ENCODE measurements at places on chromosomes 6 and 20.

DNA sequence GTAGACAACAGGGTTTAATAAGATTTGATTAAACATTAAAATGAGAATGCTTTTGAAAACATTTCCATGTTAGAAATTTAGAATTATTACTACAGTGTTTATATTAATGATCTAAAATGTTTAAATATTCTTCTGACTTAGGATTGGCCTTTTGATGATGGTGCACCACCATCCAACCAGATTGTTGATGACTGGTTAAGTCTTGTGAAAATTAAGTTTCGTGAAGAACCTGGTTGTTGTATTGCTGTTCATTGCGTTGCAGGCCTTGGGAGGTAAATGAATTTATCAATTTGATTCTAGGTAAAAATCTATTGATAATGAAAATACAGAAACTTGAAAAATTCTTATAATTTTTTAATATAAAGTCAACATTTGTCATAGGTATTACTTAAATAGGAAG, 6.5 kb downstream of the LOC128125822 start:
- DNase-seq: no peak

DNA sequence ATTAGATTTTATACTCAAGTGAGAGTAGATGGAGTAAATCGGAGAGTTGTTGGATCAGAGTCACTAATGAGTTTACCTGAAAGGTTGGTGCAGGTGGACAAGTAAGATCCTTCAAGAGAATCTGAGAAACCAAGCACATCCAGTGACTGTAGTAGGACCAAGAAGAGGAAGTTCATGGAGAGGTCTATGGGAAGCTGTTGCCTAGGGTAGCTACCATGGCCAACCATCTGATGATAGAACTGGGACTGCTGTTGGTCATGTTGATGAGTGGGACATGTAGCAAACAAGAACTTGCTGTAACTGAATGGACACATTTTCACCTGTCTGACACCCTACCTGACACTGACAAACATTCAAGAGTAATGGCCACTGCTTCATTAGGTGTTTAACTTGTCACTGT, 11.3 kb upstream of the ADGB start:
- no peak for DNase-seq

DNA sequence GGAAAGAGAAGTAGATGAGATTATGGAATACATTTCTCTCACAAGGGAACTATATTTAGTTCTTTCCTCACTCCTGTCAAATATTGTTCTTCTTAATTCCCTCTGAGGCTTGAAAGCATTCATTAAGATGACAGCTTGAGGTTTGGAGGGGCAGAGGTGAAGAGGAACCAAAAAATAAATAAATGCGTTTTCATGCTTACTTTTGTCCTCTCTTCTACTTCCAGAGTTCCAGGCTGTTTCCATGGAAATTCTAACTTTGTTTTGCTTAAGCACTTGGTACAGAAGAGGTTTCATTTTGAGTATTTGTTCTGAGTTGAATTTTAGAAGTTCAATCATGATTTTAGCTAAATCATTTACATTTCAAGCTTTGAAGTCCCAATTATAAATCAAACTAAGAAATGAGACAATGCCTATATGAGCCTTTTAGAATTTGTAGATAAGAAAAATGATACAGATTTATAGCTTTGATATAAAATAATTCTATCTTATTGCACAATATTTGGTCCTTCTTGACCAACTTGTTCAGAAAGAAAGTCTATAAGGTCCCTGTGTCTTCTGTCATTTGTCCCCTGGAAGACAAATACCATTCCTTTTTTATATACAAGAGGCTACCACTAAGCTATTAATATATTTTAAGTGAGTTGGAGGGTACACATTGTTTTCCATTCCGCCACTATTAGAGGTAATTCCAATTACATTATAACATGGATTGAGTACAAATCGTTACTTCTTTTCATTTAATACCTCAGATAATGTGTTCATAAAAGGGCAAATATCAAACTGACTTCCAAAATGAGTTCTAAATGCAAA, 16.3 kb downstream of the RBM24 start:
- DNase-seq: no peak

DNA sequence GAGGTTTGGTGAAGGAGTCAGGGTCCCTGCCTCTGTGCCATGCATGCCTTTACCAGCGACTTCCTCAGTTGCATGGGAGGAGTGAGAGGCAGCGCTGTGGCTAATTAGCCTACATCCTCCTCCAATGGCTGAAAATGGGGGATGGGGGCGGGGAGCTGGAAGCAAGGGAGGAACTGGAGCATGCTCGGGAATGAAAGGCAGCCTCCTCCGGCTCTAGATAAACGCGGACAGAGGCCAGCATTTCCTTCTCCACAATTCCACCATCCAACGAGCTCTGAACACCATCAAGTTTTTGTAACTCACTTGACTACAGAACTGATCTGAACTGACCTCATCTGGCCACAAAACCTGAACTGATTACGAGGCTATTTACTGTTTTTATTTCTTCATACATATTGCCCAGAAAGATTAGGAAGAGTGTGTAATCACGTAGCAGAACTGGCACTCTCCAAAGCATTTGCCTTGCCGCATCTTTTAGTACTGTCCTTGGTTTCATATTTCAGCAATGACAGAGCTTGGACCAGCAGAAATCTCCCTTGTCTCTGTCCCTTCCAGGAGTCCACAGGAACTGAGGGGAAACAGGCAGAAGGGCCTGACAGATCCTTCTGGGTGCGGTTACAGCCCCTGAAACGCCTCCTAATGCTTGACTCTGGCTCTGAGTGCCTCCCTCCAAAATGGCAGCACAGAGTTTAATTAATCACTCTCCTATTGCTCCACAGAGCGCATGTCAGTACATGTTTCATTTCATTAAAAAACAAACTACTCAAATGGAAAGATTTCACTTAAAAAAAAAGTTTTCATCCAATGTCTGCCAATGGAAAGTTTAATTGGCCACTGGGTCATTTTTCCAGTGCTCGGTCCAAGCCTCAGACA, 58.2 kb upstream of the TRAF3IP2 start:
- DNase-seq: no peak

DNA sequence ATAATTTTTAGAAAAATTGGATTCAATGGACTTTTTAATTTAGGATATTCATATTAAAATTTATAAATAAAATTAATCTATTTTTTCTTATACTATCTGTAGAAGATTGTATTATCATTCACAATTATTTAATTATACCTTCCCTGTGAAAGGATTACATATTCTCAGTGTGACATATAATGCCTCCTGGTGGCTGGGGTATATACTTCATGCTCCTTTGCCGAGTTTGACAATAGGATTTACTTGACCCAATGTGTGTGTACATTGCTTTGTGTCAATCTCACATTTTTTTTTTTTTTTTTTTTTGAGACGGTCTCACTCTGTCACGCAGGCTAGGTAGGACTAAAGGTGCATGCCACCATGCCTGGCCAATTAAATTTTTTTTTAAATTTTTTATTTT, 230.0 kb upstream of the CHD6 start:
- DNase-seq: no peak

- no peak for DNase-seq
Measured at GRCh38 chr20:23320317-23320716, 30.3 kb upstream of the NXT1 start.

- DNase-seq: no peak
Measured at GRCh38 chr6:127737768-127738167, 160.8 kb downstream of the C6orf58 start.

DNA sequence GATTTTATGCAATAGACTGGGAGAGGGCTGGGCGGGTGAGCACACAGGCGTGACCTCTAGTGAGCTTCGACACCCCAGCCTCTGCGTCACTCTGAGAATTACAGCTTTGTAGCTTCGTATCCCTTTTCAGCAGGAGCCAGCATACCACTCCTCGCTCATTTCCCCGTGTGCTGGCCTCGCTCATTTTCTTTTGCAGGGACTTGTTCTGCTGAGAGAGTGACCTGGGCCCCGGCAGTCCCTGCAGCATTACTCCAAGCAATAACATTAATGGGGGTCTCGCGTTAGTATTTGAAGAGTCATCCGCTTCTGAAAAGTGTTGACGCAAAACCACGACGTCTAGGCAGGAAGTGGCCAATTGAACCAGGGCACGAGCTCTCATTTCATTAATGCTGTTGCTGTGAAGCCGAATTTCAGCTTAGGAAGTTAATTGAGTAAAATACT, 193.7 kb downstream of the QKI start:
- DNase-seq: no peak

- no peak for DNase-seq
Measured at GRCh38 chr20:33076662-33077372, 2.6 kb upstream of the BPIFB4 start.

GRCh38 chr6:69933239-69933638, 66.9 kb downstream of the COL19A1 start:
- no peak for DNase-seq

- peak; percentile 58 for DNase-seq
Measured at GRCh38 chr6:137313928-137314855, 95.0 kb upstream of the IFNGR1 start.

- DNase-seq: no peak
Measured at GRCh38 chr20:45305262-45305661, 1.4 kb upstream of the RBPJL start.

- DNase-seq: no peak
Measured at GRCh38 chr6:166169549-166170421, 2.1 kb upstream of the TBXT start.

DNA sequence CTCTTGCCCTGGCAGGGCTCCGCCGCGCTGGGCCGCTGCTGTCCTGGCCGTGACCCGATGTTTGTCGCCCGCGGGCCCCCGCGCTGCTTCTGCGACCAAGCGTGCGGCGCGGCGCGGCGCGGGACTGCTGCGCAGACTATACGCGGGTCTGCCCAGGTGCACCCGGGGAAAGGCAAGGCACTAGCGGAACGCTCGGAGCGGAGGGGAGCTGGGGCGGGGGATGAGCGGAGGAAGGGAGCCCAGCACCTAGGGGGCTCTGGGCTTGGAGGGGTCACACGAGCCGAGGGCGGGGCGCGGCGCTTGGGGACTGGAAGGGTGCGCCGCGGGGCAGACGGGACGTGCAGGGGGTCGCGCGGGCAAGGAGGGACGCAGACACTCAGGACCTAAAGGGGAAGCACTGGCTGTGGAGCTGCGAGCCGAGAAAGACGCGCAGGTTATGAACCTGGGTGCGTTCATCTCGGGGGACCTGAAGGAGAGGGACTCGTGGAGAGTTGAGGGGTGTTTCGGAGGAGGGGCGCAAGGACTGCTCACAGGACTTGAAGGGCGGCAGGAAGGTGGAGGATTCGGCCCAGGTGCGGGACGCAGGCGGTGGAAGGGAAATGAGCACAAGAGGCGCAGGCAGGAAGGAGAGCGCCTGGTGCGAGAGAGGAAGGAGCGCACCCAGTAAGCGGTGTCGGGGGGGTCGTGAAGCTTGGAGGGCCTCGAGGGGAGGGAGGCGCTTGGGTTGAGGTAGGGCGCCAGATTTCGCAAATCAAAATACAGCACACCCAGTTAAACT, 40.8 kb upstream of the ZNFX1 start:
- no peak for DNase-seq

DNA sequence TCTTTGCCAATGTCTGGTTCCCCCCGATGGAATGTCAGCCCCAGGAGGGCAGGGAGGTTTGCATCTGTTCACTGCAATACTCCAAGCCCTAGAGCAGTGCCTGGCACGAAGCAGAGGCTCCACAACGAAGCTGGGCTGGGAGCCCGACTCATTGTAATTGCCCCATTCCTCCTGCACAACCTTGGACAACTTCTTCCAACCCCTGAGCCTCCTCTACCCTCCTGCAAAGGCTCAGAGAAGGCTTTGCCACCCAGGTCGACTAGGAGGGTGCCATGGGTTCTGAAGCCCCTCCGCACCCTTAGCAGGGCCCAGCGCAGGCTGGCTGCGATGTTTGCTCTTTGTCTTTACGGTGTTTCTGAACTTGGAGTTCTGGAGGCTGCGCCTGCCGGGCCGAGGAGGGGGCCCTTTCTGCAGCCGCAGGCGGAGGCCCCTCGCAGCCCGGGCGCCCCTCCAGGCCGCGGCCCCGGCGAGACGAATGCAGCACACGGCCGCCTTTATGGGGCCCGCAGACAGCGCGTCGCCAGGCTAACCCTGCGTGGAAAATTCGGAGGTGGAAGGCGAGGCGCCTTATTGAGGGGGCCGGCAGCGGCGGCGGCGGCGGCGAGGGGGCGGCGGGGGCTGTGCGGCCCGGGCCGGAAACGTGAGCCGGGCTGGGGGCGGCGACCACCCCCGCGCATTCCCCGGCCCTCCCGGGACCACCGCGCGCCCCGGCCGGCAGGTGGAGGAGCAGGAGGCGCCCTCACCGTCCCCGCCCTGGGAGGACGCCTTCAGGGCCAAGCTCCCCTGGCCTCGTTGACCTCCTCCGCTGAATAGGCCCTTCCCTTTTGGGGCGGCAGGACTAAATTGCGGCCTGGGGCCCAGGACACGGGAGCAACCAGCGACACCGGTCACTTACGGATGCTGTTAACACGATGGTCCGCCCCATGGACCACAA, 27.0 kb downstream of the SNAI1 start:
- no peak for DNase-seq

DNA sequence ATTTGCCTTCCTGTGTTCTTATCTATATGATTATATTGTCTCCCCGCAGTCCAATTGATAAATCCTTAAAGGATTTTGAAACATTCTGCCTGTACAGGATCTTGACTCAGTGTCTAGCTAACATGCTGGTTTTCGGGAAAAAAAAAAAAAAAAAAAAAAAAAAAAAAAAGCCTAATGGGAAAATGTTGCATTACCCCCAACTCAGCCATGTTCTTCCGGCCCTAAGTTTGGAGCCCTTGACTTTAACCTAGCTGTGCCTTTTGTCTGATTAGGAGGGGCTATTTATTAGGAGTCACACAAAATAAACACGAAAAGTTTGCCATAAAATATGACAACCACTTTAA, 244.4 kb upstream of the TCF21 start:
- DNase-seq: no peak

DNA sequence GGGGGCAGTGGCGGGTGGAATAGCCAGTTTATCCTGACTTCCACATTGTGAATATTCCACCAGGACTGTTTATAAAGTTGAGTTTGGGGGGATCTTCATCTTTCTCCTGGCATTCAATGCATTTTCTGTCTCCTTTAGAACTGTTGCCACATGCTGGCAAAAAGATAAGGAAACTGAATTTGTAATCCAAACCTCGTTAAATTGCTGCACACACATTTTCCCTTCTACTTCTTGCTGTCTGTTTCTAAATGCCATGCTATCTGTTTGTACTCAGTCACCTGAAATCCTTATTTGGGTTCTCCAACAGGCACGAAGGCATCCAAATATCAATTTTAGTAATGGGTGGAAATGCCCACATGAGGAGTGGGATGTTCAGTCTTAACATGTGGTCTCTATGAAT, 180.2 kb upstream of the CCN2 start:
- DNase-seq: no peak

GRCh38 chr20:5608442-5609161, 141.6 kb upstream of the SHLD1 start:
- no peak for DNase-seq

GRCh38 chr6:170295510-170296422, 4.9 kb upstream of the DLL1 start:
- no peak for DNase-seq

GRCh38 chr6:25250878-25251277, 28.3 kb upstream of the CARMIL1 start:
- DNase-seq: no peak

- DNase-seq: no peak
Measured at GRCh38 chr6:168949981-168950857, 303.4 kb downstream of the THBS2 start.
